ENCODE measurements at places on chromosomes 1 and 21.

GRCh38 chr1:40717955-40718354 lies 26.5 kb downstream of the NFYC start:
- no peak for DNase-seq

GRCh38 chr1:204617256-204618147 lies 68.0 kb downstream of the LRRN2 start:
- no peak for DNase-seq

DNA sequence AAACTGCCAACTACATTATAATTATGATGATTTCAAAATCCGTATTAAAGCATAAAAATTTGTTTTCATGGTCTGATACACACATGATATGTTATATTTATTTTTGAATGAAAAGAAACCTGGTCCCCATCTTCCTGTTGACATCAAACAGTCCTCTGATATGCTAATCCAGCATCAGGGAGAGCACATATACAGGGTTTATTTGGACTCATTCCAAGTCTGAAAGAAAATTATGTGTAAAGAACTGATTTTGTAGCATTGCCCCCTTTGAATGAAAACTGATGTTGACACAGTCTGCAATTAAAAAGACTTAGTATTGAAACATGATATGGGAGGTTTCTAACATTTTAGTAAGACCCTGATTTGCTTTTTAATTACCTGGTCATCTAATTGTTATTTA lies 119.4 kb downstream of the NEK7 start:
- no peak for DNase-seq

DNA sequence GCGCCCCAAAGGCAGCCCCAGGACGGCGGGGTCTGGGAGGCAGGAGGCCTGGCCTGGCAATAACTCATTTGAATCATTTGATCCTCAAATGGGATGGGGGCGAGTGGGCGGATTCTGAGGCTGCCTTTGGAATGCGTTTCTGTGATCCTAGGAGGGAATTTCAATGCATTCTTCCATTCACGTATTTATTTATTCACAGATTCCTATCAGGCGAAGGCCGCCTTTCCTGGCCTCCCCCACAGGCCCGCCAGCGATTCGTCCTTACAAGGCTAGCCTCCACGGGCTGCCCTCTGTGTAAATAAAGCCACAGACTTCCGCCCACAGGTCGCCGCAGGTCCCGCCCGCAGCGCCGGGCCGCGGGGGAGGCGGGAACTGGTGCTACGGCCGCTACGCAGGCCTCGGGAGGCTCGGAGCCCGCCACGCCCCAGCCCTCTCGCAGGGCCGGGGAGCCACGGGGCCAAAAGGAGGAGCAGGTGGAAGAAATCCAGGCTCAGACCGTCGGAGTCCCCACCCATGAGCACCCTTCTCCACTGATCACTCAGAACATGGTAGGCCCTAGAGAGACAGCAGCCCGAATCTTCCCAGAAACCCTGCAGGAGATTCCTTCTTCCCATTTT lies 31.3 kb upstream of the JUN start:
- peak; percentile 51 for DNase-seq

DNA sequence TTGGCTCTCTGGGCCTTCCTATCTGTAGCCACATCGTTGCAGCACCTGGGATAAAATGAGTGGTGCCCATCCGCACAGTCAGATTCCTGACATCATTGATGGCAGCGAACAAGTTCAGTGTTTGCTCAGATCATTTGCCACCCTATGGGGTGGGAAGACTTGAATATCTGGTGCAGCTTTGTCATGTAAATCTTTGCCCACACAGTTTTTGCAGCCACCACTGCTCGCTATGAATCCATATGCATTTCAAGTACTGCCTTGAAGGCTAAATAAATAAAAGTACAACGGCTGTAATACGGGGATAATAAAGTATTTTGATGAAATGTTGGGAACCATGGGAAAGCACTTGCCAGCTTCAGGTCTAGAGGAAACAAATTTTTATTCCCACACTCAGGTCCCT lies 56.3 kb upstream of the COA6 start:
- no peak for DNase-seq

DNA sequence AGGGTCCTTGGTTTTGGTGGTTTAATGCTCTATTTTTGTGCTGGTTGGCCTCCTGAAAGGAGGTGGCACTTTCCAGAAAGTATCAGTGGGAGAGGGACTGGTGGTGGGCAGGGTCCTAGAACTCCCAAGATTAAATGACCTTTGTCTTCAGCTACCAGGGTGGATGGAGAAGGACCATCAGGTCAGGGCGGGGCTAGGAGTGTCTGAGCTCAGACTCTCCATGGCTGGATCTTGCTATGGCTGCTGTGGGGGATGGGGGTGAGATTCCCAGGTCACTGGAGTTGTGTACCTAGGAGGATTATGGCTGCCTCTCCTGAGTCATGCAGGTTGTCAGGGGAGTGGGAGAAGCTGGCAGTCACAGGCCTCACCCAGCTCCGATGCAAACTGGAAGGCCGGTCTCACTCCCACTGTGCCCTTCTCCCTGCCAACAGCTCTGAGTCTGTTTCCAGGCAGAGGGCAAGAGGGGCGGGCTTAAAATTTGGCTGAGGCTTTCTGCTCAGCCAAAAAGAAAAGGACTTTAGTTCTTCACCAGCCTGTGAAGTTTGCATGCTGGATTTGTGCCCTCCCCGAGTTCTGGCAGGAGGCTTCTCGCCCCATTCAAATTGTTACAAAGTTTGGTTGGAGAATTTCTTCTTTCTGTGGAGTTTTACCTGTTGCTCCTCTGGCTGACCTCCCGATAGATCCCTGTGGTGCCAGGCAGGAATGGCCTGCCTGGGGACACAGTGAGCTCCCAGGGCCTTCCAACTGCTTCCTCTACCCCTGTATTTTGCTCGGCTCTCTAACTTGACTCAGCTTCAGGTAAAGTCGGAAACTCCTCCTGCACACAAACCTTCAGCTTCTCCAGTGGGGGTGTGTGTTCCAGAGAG lies 13.1 kb upstream of the KYAT3 start:
- DNase-seq = no peak

Measured in Panc1 (cell line).